ENCODE measurements at places on chromosomes 6 and 20.

- no peak for DNase-seq
Measured at GRCh38 chr20:10495173-10495572, 60.1 kb downstream of the SLX4IP start.

- no peak for DNase-seq
Measured at GRCh38 chr6:155216312-155217046, 47.3 kb upstream of the CLDN20 start.

DNA sequence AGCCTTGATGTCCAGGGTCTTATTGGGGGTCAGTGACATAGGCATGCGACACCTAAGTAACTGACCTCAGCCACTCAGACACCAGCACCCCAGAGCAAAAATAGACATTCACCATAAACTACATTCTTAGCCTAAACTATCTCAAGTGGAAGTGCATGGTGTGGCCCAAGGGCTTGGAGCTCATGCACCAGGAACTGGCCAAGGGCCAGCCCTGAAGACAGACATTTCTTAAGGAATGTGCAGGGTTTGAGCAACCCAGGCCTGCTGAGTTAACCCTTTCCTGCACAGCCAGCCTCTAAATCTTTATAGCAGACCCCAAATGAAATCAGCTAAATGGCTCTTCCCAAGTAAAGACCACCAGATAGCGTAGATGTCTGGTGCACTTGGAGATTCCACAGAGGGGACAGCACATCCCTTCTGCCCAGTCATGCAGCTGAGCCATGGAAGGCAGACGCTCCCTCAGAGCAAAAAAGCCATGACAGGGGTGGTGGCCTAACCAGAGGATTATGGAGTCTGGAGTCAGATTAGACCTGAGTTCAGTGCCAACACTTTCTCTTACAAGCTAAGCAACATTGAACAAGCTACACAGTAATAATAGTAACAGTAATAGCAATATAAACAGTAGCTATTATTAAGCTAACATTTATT is 222.6 kb downstream of the ZMYND8 start:
- peak; percentile 79 for DNase-seq

- no peak for DNase-seq
Measured at GRCh38 chr6:156068881-156069280, 613.2 kb upstream of the NOX3 start.

- no peak for DNase-seq
Measured at GRCh38 chr20:17461941-17462340, 69.2 kb downstream of the BFSP1 start.

- DNase-seq = no peak
Measured at GRCh38 chr6:117304446-117304845, 39.1 kb downstream of the VGLL2 start.

DNA sequence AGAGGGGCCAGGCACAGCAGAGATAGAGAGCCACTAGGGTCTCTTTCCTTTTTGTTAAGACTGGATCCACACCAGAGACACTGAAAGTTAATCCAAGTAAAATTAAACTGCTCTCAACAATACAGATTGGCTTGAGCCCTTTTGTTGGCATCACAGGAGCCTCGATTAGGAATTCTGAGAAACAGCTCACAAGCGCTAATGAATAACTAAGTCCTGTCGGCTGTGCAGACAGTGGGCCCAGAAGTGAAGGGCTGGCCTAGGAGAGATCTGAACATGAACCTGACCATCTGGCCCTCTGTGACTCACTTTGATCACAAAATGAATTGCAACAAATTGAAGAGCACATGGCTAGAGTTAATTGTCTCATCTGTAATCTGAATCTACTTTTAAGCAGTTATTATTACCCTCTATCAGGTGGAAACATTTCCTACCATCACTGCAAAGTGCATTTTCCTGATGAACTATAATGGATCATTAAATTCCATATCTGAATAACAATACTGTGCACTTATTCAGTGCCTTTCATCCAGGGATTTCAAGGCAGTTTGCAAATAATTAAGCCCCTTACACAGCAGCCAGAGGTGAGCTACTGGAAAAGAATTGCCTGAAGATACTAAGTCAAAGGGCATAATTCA is 3.2 kb downstream of the BACH2 start:
- peak; percentile 8 for DNase-seq

GRCh38 chr6:41967312-41968287 is 26.0 kb upstream of the CCND3 start:
- peak; percentile 30 for DNase-seq

DNA sequence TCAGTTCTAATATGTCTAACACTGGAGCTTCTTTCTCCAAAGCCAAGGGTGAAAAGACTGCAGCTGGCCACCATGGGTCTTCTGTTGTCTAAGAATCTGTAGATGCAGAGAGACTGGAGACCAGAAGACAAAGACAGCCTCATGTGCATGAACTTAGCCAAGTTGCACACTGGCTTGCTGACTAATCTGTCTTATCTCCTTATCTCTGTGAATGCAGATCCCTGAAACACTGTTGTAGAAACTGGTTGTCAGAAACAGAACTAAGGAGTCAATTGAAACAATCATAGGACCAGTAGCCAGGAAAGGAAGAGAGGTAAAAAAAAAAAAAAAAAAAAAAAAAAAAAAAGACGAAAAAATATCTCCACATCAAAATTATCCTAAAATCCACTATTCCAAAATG is 109.7 kb downstream of the BFSP1 start:
- no peak for DNase-seq

DNA sequence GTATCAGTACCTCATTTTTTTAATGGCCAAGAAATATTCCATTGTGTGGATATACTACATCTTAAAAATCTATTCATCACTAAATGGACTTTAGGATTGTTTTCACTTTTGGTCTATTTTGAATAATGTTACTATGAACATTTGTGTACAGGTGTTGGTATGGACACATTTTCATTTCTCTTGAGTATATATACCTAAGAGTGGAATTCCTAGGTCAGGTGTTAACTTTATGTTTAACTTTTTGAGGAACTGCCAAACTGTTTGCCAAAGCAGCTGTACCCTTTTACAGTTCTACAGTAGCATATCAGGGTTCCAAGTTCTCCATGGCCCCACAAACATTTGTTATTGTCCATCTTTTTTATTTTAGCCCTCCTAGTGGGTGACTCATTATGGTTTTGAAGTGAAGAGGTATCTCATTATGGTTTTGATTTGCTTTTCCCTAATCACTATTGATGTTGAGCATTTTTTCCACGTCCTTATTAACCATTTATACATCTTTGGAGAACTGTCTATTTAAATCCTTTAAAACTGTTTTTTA is 28.2 kb downstream of the DSTN start:
- no peak for DNase-seq

Data from IMR-90 (cell line).